ENCODE measurements at places on chromosomes 4 and X. TPM values are rescaled to one million over a fixed set of nuclear protein-coding genes. Genes with fewer than 3 reads are reported as not detected.

Gene DGKK
- total RNA-seq = not detected

GRCh38 chr4:48119646-48120045, 14.4 kb downstream of the TXK start:
- DNase-seq = no peak

Gene PRSS12
- total RNA-seq = 24.2 TPM

DNA sequence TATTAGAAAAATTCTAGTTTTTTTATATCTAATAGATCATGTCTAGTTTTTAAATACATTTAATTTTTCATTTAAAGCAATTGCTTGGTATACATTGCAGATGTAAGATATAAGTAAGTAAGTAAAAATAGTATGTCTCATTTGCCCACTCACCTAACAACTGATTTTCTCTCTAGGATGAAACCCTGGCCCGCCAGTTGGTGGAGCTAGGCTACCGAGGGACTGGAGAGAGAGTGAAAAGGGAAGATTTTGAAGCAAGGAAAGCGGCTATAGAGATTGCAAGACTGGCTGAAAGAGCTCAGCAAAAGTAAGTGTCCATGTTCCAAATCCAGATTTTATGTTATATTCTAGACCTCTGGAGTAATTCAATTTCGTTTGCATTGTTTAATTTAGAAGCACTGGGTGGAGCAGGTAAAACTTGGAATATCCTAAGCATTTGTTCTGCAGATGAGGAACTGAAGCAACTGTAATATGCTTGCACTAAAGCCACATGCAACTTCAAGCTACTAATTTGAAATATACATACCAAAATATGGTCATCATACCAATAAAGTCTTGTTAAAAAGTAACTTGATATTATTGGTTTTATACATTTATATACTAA, 27.1 kb downstream of the CFAP299 start:
- peak; percentile 35 for DNase-seq

GRCh38 chr4:622996-623913, 2.1 kb upstream of the PDE6B start:
- DNase-seq = no peak

Gene OCRL
- 19.6 TPM for total RNA-seq

- DNase-seq = peak; percentile 59
Measured at GRCh38 chr4:147336252-147336651, 144.6 kb upstream of the EDNRA start.

DNA sequence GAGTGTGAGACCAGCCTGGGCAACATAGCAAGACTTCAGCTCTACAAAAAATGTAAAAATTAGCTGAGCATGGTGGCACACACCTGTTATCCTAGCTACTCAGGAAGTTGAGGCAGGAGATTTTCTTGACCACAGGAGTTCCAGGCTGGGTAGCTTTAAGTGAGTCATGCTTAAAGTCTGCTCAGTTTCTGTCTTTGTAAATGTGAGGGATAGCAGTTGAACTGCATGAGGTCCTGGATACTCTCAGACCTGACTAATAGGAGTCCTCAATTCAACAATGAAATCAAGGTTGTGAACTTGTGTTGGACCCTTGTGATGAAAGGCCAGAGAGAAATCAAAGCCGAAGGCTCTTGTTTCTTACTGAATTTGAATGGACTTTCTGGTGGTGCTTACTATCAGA, 45.2 kb downstream of the STARD8 start:
- DNase-seq = peak; percentile 23

- peak; percentile 53 for DNase-seq
Measured at GRCh38 chrX:40922307-40922706, 162.9 kb upstream of the USP9X start.

- no peak for DNase-seq
Measured at GRCh38 chr4:122331195-122331594, 47.6 kb upstream of the ADAD1 start.

- DNase-seq = no peak
Measured at GRCh38 chr4:109395694-109396093, 37.9 kb upstream of the SEC24B start.

- no peak for DNase-seq
Measured at GRCh38 chr4:85445050-85445639, 29.8 kb upstream of the ARHGAP24 start.

Gene PRKG2
- 7.0 TPM for total RNA-seq

Measured in bronchial epithelial cell (primary cell).